Suppressor macrophage (primary cell): ENCODE measurements at places on chromosomes 11 and 22.

DNA sequence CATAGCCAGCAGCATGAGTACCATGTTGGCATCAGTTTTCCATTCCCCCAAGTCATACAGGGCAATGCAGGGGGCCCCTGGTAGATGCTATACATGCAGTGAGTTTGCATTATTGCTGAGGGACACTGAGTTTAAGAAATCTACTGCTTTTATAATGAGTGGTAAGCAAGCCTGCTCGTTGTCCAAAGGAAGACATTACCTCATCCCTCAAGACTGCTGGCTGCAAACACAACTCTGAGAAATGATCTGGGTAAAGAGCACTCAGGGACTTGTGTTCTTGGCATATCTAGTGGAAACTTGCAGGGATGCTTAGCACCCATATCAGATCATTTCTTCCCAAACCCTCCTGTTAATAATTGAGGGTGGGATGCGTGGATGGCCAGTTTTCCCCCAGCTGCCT lies 77.9 kb downstream of the CWC15 start:
- DNase-seq = no peak

DNA sequence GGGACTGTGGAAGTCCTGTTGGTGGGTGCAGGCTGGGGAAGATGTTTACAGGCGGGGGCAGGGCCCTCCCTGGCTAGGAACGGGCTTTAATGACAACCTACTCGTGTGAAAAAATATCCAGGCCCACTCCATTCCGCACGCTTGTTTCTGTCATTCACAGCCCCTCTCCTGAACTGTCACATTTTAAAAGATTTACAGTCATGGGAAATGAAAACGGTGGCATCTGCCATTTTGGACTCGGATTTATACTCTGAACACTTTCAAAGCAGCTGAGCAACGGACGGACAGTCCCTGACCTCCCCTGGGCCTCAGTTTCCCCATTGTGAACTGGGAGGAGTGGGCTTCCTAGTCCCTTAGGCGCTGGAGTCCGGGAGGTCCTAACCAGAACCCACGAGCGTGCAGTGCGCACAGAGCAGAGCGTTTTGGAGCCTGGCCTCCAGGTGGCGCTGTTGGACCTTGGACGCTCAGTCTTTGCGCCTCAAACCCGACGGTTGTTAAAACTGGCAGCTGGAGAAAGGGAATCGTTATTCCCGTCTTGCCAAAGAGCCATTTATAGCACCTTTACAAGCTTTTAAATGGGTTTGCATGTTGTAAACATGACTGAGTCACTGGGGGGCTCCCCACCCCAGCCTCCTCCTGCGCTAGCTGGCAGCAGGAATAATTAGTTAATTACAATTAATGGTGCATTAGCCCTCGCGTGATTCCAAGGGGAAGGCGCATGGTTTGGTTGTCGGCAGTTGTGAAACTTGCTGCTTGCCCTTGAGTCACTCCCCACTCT lies 75.3 kb downstream of the FBLN1 start:
- peak; percentile 94 for DNase-seq

GRCh38 chr22:49063545-49063890 lies 764.2 kb downstream of the BRD1 start:
- no peak for DNase-seq

DNA sequence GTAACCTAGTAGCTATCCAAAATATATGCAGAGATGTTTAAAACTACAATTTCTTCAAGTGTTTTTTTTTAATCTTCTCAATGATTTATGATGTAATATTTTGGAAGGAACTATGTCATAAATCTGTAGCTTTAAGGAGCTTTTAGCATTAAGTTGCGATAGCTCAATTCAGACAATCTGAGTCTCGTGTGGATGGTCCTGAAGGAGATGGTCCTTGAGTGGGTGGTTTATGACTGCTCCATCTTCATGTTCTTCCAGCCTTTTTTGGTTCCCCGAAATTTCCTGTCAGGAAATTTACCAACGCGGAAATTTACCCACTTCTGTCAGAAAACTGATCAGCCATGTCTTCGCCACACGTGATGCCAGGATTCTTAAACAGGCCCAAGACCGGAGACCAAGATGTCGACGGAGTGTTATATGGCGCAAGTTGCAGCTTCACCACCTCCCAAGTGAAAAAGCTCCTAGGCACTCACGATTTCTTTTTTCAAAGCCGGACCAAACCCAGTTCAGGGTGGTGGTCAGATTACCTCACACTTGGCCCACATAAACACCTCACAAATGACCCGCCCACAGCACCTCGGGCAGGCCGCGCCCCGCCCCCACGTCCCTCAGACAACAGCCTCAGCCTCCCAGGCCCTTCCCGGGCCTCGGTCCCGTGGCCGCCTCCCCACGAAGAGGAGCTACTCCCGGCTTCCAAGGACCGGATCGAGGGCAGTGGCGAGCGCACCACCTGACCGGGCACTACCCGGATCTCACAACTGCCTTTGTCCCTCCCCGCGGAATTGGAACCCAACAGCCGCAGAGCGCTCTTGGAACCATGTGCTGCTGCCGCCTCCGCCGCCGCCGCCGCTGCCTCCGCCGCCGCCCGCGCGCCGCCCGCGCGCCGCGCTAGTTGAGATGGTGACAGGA lies at the start of gene MORC2:
Gene MORC2 (minus strand): TSS at position 760 of the 909 bp plus-strand sequence. CDS start 885 bp downstream, outside the sequence.
- DNase-seq = no peak

- no peak for DNase-seq
Measured at GRCh38 chr11:132068556-132068955, 698.1 kb downstream of the NTM start.

DNA sequence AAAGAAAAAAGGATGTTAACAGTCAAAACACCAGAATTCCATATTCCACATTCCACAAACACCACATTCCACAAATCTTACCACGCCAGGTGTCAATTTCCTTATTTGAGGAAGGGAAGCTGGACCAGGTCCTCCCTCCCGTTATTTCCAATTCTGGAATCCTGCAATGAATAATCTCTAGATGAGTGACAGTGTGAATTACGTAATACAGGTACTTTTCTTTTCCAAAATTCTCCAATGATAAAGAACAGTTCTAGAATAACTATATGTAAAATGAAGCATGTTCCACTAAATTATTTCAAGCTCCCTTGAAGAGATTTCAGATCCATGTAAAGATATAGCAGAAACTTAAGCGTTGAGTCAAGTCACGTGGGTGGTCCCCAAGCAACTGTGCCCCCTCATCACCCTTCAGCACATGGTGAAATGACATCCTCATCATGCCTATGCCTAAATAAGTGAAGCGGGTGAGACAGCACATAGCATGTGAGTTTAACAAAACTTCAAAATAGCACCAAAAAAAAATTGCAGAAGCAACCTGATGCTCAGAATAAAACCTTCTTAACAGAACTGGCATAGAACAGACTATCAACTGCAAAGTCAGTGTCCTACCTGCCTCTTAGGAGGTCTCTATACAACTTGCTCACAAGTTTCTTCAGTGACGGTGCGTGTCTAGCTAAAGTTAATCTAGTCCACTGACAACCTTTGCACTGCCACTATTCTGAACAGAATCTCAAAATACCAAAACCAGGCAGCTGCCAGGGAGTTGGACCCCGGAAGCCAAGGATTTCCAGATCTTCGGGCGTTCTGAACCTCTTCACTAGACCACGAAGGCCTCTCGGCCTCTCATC lies 876 bp downstream of the NFRKB start:
- DNase-seq = peak; percentile 67

DNA sequence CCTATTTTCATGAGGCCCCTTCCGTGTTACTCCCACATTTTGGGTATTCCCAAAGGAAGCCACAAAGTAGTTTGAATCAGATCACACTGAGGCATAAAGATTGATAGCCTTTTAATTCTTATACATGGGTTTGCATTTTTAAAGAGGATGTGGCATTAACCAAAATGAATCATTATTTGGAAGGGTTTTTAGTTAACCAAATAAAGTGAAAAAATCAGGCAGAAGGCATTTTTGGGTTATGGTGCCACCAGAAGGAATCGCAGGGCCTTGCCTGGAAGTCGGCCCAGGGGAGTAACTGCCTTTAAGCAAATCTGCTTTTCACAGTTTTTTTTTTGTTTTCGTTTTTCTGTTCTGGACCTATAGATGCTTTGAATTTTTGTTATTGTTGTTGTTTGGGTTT lies 55.4 kb downstream of the HSD17B12 start:
- DNase-seq = no peak

DNA sequence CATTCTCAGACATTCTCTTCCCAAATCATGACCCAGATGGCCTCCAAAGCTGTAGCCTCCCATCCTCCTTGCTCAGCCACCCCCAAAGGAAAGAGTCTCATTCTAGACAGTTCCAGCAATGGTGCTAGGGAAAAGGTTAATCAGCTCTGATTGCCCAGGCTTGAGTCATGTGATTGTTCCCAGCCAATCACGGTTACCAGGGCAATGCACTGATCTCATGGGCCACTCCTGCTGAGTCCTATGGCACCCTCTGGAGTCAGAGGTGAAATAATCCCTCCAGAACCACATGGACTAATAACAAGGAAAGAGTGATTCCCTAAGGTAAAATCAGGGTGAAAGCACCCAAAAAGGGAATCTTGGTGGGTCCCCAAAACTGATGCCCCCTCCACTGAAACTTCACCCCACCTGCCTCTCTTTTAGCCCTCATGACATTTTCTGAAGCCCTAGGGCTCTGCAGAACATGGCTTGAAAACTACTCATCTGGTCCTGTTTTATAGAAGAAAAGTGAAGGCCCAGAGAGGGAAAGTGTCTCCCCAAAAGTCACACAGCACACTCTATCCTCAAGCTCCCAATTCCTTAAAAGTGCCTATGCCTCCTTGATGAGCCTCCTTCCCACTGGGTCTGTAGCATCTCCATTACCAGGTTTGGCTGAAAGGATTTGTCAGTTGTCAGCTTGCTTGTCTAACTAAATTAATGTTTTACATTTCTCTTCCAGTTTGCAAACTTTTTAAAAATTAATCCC lies 203.7 kb downstream of the MN1 start:
- DNase-seq = peak; percentile 18

DNA sequence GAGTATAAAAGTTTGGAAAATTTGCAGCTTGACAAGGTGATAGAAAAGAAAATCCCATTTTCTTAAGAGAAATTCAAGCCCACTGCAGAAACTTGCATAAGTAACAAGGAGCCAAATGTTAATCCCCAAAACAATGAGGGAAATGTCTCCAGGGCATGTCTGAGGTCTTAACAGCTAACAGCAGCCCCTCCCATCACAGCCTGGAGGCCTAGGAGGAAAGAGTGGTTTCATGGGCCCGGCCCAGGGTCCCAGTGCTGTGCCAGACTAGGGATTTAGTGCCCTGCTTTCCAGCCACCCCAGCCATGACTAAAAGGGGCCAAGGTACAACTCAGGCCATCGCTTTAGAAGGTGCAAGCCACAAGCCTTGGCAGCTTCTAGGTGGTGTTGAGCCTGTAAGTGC lies 123.7 kb upstream of the TRPC6 start:
- DNase-seq = no peak

- DNase-seq = peak; percentile 29
Measured at GRCh38 chr11:122850076-122850631, 11.9 kb downstream of the CRTAM start.

DNA sequence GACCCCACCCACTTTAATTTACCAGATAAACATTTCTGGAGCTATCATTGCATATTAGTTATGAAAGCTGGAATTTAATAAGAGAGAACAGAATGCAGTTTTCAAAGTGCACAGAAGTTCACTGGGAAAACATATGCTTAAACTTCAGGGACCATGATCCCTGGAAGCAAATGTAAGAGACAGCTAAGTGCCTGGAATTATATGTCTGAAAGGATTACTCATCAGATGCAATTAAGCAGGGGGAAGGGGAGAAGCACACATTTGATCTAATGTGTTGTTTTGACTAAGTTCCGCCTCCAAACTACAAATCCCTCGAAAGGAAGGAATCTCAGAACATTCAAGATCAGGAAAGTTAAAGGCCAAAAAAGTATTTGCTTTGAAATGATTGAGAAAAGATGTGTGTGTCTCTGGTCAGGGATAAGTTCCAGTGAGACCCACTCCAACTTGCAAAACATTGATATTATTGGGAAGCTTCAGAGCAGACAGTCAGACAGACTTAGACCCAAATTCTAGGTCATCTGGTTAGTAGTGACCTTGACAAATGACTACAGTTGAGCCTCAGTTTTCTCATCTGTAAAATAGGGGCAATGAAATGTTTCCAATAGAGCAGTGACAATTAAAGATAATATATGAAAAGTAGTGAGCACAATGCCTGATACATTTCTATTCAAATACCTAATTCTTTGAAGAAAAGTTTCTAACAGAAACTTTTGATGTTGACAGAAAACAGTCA lies 147.6 kb downstream of the ME3 start:
- no peak for DNase-seq

DNA sequence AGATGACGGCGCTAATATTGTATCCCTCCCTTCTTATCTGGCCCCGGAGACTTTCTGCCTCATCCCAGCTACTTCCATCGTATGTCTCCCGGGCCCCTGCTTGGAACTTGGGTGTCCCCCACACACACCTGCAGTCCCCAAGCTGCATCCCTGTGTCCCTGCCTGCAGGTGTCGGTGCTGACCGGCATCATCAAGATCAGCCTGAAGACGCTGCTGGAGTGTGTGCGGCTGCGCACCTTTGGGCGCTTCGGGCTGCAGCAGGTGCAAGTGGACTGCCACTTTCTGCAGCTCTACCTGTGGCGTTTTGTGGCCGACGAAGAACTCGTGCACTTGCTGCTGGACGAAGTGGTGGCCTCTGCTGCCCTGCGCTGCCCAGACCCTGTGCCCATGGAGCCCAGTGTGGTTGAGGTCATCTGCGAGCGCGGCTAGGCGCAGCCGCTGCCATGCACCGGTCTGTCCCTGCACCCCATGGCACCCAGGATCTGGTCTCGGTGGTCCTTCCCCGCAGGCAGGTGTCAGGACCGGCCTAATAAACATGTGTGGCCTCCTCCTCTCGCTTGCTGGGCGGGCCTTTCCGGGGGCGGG lies 421 bp upstream of the TM7SF2 start:
- no peak for DNase-seq

GRCh38 chr11:88709567-88709966 lies 356.2 kb downstream of the GRM5 start:
- no peak for DNase-seq

DNA sequence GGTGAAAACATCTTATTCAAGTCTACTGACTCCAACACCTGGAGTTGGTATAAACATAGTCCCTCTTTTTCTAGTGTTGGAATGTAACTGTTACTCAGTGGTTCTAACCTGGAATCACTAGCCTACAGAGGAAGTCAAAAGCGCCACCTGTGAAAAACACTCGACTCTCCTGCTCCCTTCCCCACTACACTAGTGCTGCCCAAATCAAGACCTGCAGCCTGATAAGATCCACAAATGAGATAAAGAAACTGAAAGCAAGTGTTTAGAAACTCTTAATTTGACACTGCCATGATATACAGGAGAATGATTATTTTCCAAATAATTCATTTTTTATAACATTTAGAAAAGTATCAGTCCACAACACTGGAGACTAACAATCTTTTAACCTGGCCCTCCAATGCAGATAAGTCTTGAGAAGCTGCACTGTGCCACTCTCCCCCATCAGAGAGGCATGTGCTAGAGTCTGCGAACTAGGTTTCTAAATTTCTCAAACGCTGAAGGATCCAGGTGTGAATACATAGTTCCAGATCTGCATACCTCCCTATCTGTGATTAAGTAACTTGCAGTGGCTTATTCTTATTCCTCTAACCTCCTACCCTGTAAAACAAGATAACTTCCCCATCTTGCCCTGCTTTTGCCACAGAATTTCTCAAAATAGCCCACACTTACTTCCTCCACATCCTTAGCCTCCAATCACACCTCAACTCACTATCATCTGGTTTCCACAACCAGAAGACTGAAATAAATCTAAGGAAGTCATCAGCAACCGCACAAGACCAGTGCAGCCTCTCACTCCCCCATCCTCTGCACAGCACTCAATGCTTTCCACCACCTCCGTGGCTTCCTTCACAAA lies 88.1 kb downstream of the RRAS2 start:
- peak; percentile 78 for DNase-seq
